ENCODE measurements at places on chromosomes 7 and 10. TPM values are rescaled to one million over a fixed set of nuclear protein-coding genes. Genes with fewer than 3 reads are reported as not detected.

- H3K4me1 ChIP-seq: peaks cover 7% of the 10 kb centered on the region
- DNase-seq: no peak
- no peak overlapping the region for H3K4me3 ChIP-seq
- no peaks in the 10 kb centered on the region for H3K27me3 ChIP-seq
Observed at GRCh38 chr7:17184805-17185689, 113.4 kb upstream of the AHR start.

DNA sequence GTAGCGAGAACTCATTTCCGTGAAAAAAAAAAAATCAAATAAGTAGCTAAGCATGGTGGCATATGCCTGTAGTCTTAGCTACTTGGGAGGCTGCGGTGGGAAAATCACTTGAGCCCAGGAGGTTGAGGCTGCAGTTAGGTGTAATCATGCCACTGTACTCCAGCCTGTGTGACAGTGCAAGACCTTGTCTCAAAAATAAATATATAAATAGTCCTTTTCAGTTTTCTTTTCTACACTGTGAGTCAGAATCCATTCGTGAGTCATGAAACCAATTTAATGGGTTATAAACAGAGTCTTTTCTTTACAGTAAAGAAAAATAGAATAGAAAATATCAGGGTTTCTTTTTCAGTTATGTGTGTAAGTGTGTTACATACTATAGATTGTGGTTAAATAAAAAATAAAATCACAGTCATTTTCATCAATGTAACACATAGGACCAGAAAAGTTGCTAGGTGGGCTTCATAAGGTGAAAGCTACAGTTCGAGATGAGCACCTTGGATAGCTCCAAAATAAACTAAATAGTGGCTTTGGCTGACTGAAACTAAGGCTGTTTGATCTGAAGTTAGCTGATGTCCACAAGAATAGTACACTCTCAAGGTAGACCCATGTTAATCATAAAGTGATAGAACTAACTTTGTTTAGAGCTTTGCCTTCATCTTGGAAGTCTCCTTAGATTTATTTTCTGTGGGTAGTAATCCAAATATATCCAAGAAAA, 781.1 kb downstream of the GATA3 start:
- H3K27ac ChIP-seq: no peak overlapping the region
- H3K36me3 ChIP-seq: no peaks in the 10 kb centered on the region

- peaks cover 22% of the 10 kb centered on the region for H3K27me3 ChIP-seq
- peak; percentile 65 for DNase-seq
- peaks cover 2% of the 10 kb centered on the region for H3K36me3 ChIP-seq
- H3K4me1 ChIP-seq: peaks cover 39% of the 10 kb centered on the region
- H3K27ac ChIP-seq: peak within 1 kb of the TSS; percentile 94
Observed at GRCh38 chr7:103148994-103149807, at the start of gene NAPEPLD. Gene NAPEPLD, minus strand, starts transcription at chr7:103149099. Its CDS starts 20,323 bp downstream, at chr7:103128776.

GRCh38 chr10:131645756-131646155, 255.1 kb upstream of the PPP2R2D start:
- H3K36me3 ChIP-seq: no peaks in the 10 kb centered on the region
- no peak overlapping the region for H3K4me3 ChIP-seq
- DNase-seq: no peak
- peaks cover 5% of the 10 kb centered on the region for H3K27me3 ChIP-seq

DNA sequence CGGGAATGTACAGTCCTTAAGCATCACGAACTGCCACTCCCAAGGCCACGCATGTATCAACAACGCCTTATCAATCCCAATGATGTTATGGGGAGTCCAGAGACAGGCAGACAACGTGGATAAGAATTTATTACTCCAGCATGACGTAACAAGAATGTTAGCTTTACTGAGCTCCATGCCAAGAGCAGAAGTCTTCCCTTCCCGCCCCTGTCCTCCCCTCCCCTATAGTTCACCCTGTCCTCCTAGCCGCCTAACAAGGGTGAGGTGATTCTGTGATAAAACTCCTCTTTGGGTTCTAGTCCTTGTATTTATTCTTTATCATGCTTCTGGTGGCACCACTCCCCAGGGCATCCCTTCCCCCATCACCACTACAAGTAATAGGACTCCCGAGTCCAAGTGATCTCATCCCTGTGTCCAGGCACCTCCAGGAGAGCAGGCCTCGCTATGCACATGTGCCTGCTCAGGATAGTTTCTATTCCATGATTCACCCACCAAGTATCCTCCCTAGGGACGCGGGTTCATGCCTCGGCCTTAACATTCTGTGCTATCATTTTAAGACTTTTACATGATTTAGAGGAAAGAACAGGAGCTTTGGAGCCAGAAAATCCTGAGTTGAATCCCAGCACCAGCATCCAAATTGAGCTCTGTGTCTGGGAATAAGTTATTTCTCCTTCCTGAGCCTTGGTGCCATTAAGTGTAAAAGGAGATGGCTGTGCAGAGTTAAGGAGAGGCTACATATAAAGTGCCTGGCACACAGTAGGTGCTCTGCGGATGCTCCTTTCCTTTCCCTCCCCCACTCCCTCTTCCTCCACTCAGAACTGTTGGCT, 15.4 kb downstream of the GSDME start:
- H3K27me3 ChIP-seq: no peaks in the 10 kb centered on the region
- peaks cover 11% of the 10 kb centered on the region for H3K36me3 ChIP-seq
- no peak overlapping the region for H3K4me3 ChIP-seq

GRCh38 chr10:103933557-103934121, 15.7 kb upstream of the STN1 start:
- no peaks in the 10 kb centered on the region for H3K36me3 ChIP-seq
- H3K27ac ChIP-seq: no peak overlapping the region
- no peaks in the 10 kb centered on the region for H3K27me3 ChIP-seq
- DNase-seq: no peak
- H3K4me1 ChIP-seq: peaks cover 13% of the 10 kb centered on the region
- H3K4me3 ChIP-seq: no peak overlapping the region

Gene RBM20
- total RNA-seq: 0.37 TPM

Gene NUTM2B
- total RNA-seq: 0.20 TPM

Gene HDAC9
- total RNA-seq: 14.6 TPM

Gene SPOCK2
- 4.7 TPM for total RNA-seq

Gene PRRT4
- 1.5 TPM for total RNA-seq

Gene HYAL4
- total RNA-seq: not detected

Gene SRRT
- total RNA-seq: 238 TPM
